ENCODE measurements at places on chromosomes 7 and 10.

- DNase-seq: no peak
Observed at GRCh38 chr7:116851671-116852070, 10.7 kb upstream of the CAPZA2 start.

GRCh38 chr7:78279032-78279431 is 480.5 kb downstream of the PHTF2 start:
- DNase-seq: no peak

- no peak for DNase-seq
Observed at GRCh38 chr10:30728127-30728526, 98.6 kb upstream of the LYZL2 start.

DNA sequence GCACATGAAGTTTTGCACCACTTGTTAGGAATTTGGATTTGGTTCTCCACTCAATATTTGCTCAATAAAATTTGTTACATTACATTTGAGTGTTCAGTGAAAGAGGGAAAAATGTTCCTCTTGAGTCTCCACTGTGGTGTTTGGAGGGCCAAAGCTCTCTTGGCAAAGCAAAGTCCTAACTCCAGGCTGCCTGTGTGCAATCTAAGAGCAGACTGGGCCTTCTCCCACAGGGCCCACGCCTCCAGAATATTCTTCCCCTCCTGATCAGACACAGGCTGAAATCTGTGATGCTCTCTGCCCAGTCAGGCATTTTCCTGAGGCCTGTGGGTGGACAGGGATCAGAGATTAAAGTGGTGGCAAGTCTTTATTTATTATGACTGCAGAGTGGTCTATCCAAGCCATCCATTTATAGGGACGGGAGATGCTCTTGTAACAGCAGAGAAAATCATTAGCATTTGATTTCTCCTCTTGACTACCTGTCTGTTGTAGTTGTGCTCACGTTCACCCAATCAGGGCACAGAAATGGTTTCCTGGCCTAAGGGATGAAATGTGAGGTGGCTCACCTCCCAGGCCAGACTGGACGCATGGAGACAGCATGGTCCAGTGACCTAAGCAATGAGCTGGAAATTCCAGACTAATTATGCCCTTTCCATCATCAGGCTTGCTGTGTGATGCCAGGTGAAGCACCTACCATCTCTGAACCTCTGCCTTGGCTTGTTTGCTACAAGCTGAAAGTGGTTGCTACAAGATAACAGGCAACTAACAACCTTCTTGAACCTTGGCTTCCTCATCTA is 147.1 kb upstream of the NRBF2 start:
- no peak for DNase-seq

GRCh38 chr7:8908889-8909288 is 475.5 kb downstream of the NXPH1 start:
- DNase-seq: no peak

DNA sequence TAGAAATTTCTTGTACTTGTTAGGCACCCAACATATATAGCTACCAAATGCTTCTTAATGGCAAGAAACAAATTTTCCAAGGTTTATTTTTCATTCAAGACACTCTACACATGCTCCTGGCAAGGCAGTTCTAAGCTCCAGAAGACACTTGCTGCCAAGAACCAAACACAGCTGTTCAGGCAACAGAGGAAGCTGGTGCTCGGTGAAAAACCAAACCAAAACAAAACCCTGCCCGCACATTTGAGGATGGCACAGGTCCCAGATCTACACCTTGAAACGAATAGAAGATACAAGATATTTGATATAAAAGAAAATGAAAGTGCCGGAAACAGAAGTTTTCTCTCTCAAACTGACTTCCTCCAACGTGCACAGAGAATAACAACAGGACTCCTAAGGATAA is 4.9 kb upstream of the DNTT start:
- DNase-seq: peak; percentile 51

DNA sequence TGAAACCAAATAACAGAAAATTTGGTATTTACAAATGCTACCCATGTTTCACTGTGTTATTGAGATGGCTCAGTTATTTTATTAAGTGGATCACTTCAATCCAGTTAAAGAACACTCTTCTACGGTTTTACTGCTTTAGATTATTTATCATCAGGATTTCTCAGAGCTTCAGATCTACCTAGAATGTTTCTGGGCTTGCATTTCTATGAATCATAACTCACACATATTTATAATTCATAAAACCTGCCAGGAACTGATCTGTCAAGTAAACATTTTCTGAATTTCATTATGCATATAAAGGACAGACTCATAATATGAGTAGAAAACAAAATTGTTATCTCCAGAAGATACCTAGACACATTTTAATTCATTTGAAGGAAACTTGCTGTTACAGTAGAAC is 1172.3 kb upstream of the LRRTM3 start:
- no peak for DNase-seq

All from CD4-positive, alpha-beta T cell (primary cell).